Stimulated activated CD4-positive, alpha-beta T cell treated with anti-CD3 and anti-CD28 coated beads, Interleukin-1b, Interleukin-23, amount 100 ng/mL, for 4 hours (primary cell): ENCODE measurements at places on chromosomes 4 and X.

DNA sequence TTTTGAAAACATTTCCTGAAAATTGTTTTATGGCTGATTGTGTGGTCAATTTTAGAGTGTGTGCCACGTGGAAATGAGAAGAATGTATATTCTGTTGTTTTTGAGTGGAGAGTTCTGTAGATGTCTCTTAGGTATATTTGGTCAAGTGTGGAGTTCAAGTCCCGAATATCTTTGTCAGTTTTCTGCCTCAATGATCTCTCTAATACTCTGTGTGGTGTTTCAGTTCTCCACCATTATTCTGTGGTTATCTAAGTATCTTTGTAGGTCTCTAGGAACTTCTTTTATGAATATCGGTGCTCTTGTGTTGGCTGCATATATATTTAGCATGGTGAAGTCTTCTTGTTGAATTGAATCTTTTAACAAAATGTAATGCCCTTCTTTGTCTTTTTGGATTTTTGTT lies 113.3 kb downstream of the LINC00632 start:
- no peak for DNase-seq

GRCh38 chr4:159008671-159009070 lies 94.2 kb upstream of the RAPGEF2 start:
- DNase-seq = no peak

GRCh38 chrX:113747274-113747973 lies 836.5 kb upstream of the HTR2C start:
- DNase-seq = no peak

DNA sequence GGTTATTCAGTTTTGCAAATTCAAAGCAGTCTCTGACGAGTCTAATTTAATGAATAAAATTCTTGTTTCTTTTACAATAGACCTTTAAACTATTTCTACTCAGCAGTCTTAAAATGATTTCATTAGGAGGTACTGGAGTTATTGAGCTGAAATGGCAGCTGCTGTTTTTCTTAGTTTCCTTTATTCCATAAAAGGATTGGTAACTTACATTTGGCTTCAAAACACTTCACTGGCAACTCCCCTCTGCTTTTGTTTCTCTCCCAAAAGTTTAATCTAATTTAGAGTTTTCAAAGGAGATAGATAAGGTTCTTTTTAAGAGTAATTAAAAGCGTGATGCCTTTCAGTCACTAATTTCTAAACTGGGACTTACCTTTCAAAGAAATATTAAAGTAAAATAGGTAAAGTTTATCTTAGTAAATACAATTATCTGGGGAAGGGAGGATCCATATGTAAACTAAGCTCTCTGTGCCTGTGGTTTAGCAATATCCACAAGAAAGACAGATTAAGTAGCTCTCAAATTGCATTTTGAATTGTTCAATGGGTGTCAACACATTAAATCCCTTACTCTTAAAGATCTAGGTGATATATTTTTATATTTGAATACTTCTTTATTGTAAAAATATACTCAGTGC lies 17.1 kb upstream of the PCDH10 start:
- no peak for DNase-seq

DNA sequence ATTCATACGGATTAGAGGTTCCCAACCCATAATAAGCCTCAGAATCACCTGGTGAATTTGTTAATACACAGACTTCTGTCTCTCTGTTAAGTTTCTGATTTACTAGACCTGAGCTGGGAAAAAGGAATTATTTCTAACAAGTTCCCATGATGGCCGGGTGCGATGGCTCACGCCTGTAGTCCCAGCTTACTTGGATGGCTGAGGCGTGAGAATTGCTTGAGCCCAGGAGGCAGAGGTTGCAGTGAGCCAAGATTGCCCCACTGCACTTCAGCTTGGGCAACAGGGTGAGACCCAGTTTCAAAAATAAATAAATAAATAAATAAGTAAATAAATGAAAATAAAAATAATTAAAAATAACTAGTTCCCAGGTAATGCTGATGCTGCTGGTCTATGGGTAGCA lies 412.3 kb downstream of the GALNTL6 start:
- DNase-seq = no peak

DNA sequence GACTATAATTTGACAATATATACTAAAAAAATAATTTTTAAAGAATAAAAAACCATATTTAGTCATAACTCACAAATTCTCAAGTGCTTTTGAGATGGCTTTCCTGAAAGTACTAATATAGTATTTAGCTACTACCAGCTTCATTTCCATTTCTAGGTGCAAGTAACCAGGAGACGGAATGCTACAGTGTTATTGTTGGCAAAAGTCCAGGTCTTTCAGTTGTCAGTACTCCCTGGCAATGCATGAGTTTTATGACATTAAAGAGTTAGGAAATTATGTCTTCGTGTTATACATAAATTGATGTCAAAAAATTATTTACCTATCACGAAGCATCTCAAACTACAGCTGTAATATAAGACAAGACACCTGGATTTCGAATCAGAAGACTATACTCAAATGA lies 45.0 kb downstream of the TMEM47 start:
- no peak for DNase-seq

GRCh38 chr4:139144911-139145551 lies 32.0 kb downstream of the ELF2 start:
- no peak for DNase-seq
